ENCODE measurements at places on chromosomes 13 and 19. TPM values are rescaled to one million over a fixed set of nuclear protein-coding genes. Genes with fewer than 3 reads are reported as not detected.

Gene CASP14
- total RNA-seq = not detected

Gene SRRM5
- total RNA-seq = 0.64 TPM

Gene TICAM1
- total RNA-seq = 19.7 TPM

Gene MISP3
- 0.34 TPM for total RNA-seq

Gene IRGC
- not detected for total RNA-seq

GRCh38 chr19:38115271-38115802 lies 108.7 kb downstream of the DPF1 start:
- no peaks in the 10 kb centered on the region for H3K4me1 ChIP-seq
- DNase-seq = no peak
- no peak overlapping the region for H3K27ac ChIP-seq
- H3K27me3 ChIP-seq = no peaks in the 10 kb centered on the region
- H3K4me3 ChIP-seq = no peak overlapping the region

GRCh38 chr19:38211151-38211591 lies 12.9 kb downstream of the DPF1 start:
- peaks cover 10% of the 10 kb centered on the region for H3K36me3 ChIP-seq
- H3K4me1 ChIP-seq = peaks cover 29% of the 10 kb centered on the region
- H3K4me3 ChIP-seq = no peak overlapping the region
- peak; percentile 43 for DNase-seq
- H3K27ac ChIP-seq = no peak overlapping the region
- peaks cover 27% of the 10 kb centered on the region for H3K27me3 ChIP-seq

GRCh38 chr19:46049597-46049996 lies 8.8 kb upstream of the IGFL4 start:
- no peaks in the 10 kb centered on the region for H3K36me3 ChIP-seq
- H3K27me3 ChIP-seq = no peaks in the 10 kb centered on the region
- no peak overlapping the region for H3K27ac ChIP-seq
- no peak for DNase-seq
- no peak overlapping the region for H3K4me3 ChIP-seq

DNA sequence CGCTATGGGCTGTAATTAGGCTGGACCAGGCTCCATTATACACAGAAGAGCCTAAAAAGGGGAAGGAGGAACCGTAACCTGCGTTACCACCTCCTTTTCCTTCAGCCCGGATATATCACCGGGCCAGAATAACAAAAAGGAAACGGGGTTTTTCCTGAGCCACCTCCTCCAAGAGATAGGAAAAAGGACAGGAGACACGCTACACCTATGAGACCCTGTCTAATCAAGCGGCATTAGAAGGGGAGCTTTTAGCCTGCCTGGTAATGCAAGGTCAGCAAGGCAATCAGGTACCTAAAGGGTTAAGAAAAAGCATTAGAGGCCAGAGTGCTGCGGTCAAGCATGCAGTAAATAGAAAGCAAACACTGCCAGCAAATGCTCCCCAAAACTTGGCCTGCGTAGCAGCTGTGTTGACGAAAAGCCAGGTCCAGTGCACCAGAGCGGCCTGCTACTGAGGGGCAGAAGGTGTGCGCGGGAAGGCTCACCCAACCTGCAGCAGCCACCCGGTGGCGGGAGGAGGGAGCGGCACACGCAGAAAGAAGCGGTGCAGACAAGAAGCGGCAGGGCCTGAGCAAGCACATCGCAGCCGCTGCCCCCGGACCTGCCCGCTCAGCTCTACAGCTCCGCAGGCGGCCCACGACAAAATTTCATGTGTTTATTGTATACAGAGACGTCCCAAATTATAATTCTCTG lies 1466.1 kb downstream of the UQCRFS1 start:
- no peaks in the 10 kb centered on the region for H3K36me3 ChIP-seq
- no peak for DNase-seq
- no peak overlapping the region for H3K4me3 ChIP-seq

Gene LIM2
- not detected for total RNA-seq

Gene KLK14
- 0.59 TPM for total RNA-seq

DNA sequence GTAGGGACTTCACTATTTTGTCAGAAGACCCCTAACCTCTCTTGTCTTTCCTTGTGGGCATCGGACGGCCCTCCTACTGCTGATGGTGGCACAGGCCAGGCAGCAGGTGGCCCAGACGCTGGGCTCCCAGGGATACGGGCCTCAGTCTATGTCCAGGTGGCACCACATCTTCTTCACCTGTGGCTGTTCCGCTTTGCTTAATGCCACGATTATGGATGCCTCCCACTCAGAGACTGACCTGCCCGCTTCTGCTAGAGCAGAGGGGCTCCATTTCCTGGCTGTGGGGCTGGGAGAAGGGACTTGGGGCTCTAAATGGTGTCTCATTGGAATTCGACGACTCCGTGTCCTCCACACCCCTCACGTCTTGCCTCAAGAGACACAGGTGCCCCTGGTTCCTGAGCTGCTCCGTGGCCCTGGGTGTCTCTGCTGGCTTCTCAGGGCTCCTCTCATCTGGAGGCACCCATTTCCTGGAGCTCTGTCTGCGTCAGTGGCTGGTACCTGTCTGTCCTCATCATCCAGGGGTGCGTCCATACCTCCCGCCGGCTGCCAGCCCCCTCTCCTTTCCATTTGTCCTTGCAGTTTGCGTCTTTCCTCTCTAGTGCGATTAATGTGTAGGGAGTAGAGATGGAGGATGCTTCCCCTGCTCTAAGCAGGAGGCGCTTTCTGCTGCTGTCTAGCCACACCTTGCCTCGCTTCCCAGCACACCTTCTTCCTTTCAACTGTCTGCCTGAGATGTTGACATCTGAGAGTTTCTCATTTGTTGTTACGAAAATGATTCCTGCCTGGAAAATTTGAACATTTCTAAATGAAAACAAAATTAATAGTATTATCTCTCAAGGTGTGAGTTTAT lies 63.4 kb downstream of the TEX29 start:
- no peak overlapping the region for H3K27ac ChIP-seq
- no peak overlapping the region for H3K4me3 ChIP-seq
- no peaks in the 10 kb centered on the region for H3K4me1 ChIP-seq
- no peaks in the 10 kb centered on the region for H3K36me3 ChIP-seq

DNA sequence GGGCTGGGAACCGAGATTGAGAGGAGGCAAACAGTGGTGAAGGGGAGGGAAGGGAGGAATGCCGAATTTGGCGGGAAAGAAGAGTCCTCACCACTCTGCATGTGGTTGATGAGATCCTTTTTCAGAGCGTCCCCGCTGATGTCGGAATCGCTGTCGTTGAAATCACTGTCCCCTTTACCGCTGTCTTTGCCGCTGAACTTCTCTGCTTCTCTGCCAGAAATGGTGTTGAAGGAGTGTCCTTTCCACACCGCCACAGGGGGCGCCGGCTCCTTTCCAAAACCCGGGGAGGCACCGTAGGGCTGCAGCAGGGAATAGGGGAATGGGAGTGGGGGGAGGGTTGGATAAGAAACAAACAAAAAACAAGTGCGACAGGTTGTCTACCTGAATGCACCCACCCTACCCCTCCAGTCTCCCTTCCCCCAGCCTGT lies 3.1 kb downstream of the PCDH8 start:
- peak; percentile 12 for DNase-seq
- no peak overlapping the region for H3K4me3 ChIP-seq
- H3K27ac ChIP-seq = no peak overlapping the region

DNA sequence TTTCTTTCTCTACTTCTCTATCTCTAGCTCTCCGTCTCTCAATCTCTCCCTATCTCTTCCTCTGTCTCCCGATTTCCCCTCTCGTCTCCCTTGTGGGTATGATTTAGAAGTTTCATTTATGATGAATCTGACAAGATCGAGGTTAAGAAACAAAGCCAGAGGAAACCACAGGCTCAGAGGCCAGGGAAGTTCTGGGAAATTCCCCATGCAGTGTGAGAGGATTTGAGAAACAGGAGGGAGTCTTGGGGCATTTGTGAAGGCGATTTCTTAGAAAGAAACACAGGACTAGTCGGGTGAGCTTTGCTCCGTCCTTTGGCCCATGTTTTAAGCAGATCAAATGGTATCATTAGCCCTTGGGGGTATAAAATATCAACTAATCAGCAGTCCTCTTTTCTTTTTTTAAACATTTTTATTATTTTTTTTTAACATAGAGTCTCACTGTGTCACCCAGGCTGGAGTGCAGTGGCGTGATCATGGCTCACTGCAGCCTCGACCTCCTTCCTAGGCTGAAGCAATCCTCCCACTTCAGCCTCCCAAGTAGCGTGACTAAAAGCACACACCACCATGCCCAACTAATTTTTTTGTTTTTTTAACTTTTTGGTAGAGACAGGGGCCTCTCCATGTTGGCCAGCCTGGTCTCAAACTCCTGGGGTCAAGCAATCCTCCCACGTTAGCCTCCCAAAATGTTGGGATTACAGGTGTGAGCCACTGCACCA lies 25.8 kb downstream of the TNFSF9 start:
- peaks cover 8% of the 10 kb centered on the region for H3K4me1 ChIP-seq
- H3K27ac ChIP-seq = no peak overlapping the region
- no peak overlapping the region for H3K4me3 ChIP-seq
- no peak for DNase-seq
- H3K27me3 ChIP-seq = no peaks in the 10 kb centered on the region

- no peaks in the 10 kb centered on the region for H3K36me3 ChIP-seq
- no peak overlapping the region for H3K4me3 ChIP-seq
- H3K27ac ChIP-seq = no peak overlapping the region
- peaks cover 36% of the 10 kb centered on the region for H3K4me1 ChIP-seq
- DNase-seq = no peak
Observed at GRCh38 chr19:43727593-43727853, 11.6 kb downstream of the IRGC start.

DNA sequence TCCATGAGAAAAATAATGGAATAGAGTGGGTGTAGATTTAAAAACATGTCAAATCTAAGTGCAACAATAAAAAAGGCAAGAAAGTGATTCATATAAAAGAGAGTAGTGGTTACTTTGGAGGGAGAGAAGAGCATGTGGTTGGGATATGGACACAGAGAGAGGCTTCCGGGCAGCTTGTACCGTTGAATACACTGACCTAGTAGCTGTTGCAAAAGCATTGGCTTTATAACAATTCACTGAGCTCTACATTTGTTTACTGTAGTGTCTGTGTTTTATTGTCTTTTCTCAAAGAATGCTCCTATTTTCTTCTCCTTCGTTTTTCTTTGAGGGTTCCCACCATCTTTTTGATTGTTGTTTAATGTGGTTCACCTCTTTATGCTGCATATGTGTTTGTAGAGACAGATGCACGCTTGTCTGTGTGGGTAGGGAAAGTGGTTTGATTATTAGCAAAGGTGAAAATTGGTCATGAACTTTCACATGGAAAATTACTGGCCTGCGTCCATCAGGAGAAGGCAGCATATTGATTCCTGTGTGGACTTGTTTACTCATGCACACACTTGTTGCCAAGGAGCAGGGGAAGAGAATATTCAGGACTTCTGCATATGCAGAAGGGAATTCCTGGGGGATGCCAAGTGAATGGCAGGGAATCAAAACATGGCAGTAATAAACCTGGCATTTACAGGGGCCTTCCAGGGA lies 29.9 kb upstream of the IRS2 start:
- H3K36me3 ChIP-seq = no peaks in the 10 kb centered on the region
- no peak overlapping the region for H3K27ac ChIP-seq
- peaks cover 4% of the 10 kb centered on the region for H3K27me3 ChIP-seq
- no peak for DNase-seq
- H3K4me1 ChIP-seq = no peaks in the 10 kb centered on the region
- no peak overlapping the region for H3K4me3 ChIP-seq

- H3K27me3 ChIP-seq = no peaks in the 10 kb centered on the region
- H3K27ac ChIP-seq = no peak overlapping the region
- H3K4me1 ChIP-seq = no peaks in the 10 kb centered on the region
- no peak for DNase-seq
- H3K36me3 ChIP-seq = no peaks in the 10 kb centered on the region
- no peak overlapping the region for H3K4me3 ChIP-seq
Observed at GRCh38 chr13:93066187-93066586, 160.4 kb upstream of the GPC6 start.

Gene TGFBR3L
- not detected for total RNA-seq

DNA sequence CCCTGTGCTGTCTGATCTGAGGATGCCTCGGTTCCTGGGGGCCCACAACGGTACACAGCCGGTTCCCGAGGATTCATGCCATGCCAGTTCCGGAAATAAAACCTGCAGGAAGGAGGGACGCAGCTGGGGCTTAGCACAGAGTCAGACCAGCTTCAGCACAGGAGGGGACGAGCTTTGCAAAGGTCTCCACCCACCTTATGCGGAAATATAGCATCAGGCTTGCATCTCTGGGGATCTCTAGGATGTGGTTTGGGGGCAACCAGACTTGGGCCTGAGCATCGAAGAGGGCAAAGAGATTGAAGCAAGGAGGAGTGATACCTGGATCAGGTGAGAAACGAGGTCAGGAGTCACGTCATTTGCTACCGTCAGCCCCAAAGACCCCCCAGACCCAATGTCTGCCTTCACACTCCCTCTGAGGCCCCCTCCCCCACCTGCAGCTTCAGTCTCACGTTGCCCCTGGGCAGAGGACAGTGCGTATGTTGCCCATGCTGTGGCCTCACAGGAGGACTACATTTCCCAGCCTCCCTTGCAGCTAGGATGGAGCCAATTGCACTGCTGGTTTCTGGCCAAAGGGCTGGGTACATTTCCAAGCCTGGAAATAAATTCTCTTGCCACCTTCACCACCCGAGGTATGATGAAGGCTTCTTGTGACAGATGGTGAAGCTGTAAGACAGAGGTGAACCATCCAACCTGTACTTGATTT lies 12.1 kb downstream of the TYK2 start:
- H3K4me1 ChIP-seq = peaks cover under 1% of the 10 kb centered on the region
- no peak overlapping the region for H3K4me3 ChIP-seq
- DNase-seq = no peak
- H3K36me3 ChIP-seq = no peaks in the 10 kb centered on the region

DNA sequence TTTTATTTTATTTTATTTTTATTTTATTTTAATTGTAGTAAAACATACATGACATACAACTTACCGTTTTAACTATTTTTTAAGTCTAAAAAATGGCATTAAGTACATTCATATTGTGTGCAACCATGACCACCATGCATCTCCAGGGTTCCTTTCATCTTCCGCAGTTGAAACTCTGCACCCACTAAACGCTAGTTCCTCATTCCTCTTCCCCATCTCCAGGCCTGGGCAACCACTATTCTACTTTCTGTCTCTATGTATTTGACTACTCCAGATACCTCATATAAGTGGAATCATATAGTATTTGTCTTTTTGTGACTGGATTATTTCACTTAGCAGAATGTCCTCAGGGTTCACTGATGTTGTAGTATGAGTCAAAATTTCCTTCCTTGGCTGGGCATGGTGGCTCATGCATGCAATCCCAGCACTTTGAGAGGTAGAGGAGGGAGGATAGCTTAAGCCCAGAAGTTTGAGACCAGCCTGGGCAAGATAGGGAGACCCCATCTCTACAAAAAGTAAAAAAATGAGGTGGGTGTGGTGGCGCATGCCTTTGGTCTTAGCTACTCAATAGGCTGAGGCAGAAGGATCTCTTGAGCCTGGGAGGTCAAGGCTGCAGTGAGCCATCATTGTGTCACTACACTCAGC lies 55.7 kb upstream of the ZNF507 start:
- peaks cover 10% of the 10 kb centered on the region for H3K4me1 ChIP-seq
- H3K27me3 ChIP-seq = no peaks in the 10 kb centered on the region
- no peak overlapping the region for H3K4me3 ChIP-seq
- H3K27ac ChIP-seq = no peak overlapping the region
- DNase-seq = no peak

- no peaks in the 10 kb centered on the region for H3K36me3 ChIP-seq
- no peaks in the 10 kb centered on the region for H3K4me1 ChIP-seq
- no peak for DNase-seq
- no peak overlapping the region for H3K4me3 ChIP-seq
Observed at GRCh38 chr13:36766295-36766694, 52.7 kb upstream of the RFXAP start.

GRCh38 chr19:56271151-56271550 lies 1.4 kb upstream of the EDDM13 start:
- H3K4me1 ChIP-seq = no peaks in the 10 kb centered on the region
- no peak for DNase-seq
- no peak overlapping the region for H3K4me3 ChIP-seq
- H3K36me3 ChIP-seq = no peaks in the 10 kb centered on the region
